ENCODE measurements at places on chromosomes 11 and 22.

- peaks cover 76% of the 10 kb centered on the region for H3K36me3 ChIP-seq
- DNase-seq = no peak
- H3K27ac ChIP-seq = peak overlapping the region; percentile 17
- H3K4me1 ChIP-seq = peaks cover 70% of the 10 kb centered on the region
- H3K4me3 ChIP-seq = peak overlapping the region; percentile 50
- no peaks in the 10 kb centered on the region for H3K27me3 ChIP-seq
Observed at GRCh38 chr11:117072517-117073461, 25.4 kb downstream of the SIK3 start.

GRCh38 chr11:79080551-79080950, 360.3 kb downstream of the TENM4 start:
- H3K4me1 ChIP-seq = no peaks in the 10 kb centered on the region
- H3K4me3 ChIP-seq = no peak overlapping the region
- H3K36me3 ChIP-seq = no peaks in the 10 kb centered on the region
- no peak overlapping the region for H3K27ac ChIP-seq

DNA sequence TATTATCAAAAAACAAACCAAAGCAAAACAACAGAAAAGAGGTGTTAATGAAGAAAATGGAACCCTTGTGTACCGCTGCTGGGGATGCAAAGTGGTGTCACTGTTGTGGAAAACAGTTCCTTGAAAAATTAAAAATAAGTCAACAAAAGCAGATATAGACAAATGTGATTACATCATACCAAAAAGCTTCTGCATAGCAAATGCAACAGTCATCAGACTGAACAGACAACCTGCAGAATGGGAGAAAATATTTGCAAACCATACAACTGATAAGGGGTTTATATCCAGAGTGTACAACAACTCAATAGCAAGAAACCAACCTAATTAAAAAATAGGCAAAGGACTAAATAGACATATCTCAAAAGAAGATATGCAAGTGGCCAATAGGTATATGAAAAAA, 22.9 kb upstream of the CARS1 start:
- no peak for DNase-seq
- H3K27ac ChIP-seq = no peak overlapping the region
- H3K4me1 ChIP-seq = no peaks in the 10 kb centered on the region
- no peak overlapping the region for H3K4me3 ChIP-seq

GRCh38 chr11:134995741-134996140, 583.7 kb upstream of the B3GAT1 start:
- DNase-seq = no peak
- H3K27ac ChIP-seq = no peak overlapping the region
- H3K27me3 ChIP-seq = peaks cover 55% of the 10 kb centered on the region
- no peaks in the 10 kb centered on the region for H3K36me3 ChIP-seq

DNA sequence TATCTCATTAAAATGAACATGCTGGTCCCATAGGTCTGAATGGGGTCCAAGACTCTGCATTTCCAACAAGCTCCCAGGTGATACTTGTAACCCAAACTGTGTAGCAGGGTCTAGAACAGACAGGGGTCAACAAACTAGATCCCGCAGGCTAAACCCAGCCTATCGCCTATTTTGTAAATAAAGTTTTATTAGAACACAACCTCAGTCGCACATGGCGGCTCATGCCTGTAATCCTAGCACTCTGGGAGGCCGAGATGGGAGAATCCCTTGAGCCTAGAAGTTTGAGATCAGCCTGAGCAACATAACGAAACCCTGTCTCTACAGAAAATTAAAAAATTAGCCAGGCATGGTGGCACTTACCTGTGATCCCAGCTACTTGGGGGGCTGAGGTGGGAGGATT, 42.3 kb upstream of the HMGXB4 start:
- H3K4me3 ChIP-seq = no peak overlapping the region
- H3K36me3 ChIP-seq = no peaks in the 10 kb centered on the region
- H3K4me1 ChIP-seq = no peaks in the 10 kb centered on the region
- no peak overlapping the region for H3K27ac ChIP-seq
- no peak for DNase-seq

- no peaks in the 10 kb centered on the region for H3K4me1 ChIP-seq
- H3K36me3 ChIP-seq = no peaks in the 10 kb centered on the region
- no peak overlapping the region for H3K4me3 ChIP-seq
- H3K27me3 ChIP-seq = peaks cover 9% of the 10 kb centered on the region
- H3K27ac ChIP-seq = no peak overlapping the region
Observed at GRCh38 chr11:27398400-27398770, 35.4 kb upstream of the CCDC34 start.

GRCh38 chr11:9775398-9775779, 111.5 kb downstream of the SWAP70 start:
- H3K36me3 ChIP-seq = no peaks in the 10 kb centered on the region
- no peaks in the 10 kb centered on the region for H3K27me3 ChIP-seq
- no peak overlapping the region for H3K27ac ChIP-seq
- H3K4me3 ChIP-seq = no peak overlapping the region
- no peak for DNase-seq

DNA sequence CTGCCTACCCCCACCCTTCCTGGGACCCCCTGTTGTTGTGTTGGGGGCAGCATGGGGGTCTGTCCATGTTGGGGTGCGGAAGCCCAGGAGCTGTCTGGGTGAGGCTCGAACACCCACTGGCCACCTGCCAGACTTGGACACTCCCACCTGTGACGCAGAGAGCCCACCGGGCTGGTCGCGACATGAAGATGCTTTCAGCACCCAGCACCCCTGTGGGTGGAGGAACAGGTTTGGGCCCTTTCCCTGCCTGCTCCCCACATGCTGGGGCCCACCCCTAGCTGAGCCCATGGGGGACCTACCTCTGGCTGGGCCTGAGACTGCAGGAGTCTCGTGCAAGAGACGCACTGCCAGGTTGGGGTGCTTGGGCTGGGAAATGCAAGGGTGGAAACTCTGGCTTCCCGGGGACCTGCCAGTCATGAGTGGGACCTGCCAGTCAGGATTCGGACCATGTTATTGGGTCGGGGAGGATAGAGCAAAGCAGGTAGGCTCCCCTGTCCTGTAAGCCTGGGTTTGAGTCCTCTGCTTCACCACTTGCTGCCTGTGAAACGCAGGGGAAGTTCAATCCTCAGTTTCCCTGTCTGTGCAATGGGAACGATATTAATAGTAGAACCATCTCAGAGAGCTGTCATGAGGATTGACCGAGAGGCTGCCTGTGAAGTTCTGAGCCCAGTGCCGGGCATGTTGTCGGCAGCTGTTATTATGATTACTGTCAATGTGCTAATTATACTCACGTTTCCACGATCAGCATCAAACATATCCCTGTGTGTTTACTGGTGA, 24.1 kb downstream of the KIAA1671 start:
- DNase-seq = no peak
- no peaks in the 10 kb centered on the region for H3K4me1 ChIP-seq
- no peak overlapping the region for H3K4me3 ChIP-seq
- H3K36me3 ChIP-seq = no peaks in the 10 kb centered on the region
- H3K27me3 ChIP-seq = no peaks in the 10 kb centered on the region

DNA sequence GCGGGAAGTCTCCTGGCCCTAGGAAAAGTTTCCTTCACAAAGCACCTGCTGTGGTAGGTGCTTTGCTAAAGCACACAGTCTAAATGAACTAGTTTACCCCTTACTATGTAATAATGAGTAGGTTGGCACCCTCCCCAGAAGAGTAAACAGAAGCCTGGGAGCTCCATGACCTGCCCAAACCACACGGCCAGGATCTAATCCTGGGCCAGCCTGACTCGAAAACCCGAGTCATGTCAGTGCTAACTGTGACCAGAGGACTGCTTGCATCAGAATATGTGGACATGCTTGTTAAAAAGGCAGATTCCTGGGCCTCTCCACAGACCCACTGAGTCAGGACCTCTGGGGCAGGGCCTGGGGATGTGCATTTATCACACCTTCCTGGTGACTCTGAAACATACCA, 67.7 kb downstream of the PANX1 start:
- DNase-seq = no peak
- H3K27ac ChIP-seq = no peak overlapping the region
- H3K36me3 ChIP-seq = no peaks in the 10 kb centered on the region
- no peaks in the 10 kb centered on the region for H3K27me3 ChIP-seq

DNA sequence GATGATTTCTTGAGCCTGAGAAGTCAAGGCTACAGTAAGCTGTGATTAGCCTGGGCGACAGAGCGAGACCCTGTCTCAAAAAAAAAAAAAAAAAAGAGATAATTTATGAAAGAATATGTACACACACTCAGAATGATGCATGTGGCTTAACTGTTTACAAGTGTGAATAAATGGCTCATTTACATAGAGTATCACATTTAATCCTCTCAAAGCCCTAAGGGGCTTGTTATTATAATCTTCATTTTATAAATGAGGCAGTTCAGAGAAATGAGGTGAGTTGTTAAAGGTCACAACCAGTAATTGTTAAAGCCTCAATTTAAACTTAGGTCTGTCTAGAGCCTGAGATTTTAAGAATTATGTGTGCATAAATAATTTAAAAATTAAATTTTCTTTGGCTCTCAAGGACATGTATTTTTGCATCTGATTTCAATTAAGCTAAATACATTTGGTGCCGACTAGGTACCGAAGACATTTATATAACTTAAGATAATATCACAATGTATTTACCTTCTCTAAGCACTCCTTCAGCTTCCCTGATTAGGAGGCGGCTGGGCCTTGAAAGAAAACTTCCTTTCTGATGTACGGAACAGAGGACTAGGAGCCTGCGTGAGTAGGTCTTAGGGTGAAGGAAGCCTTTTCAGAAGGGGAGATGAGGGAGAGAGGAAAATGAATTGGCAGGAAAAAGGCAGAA, 28.5 kb upstream of the DDX6 start:
- no peaks in the 10 kb centered on the region for H3K4me1 ChIP-seq
- H3K4me3 ChIP-seq = no peak overlapping the region
- no peaks in the 10 kb centered on the region for H3K36me3 ChIP-seq
- H3K27me3 ChIP-seq = no peaks in the 10 kb centered on the region
- no peak overlapping the region for H3K27ac ChIP-seq

- H3K4me3 ChIP-seq = no peak overlapping the region
- no peaks in the 10 kb centered on the region for H3K36me3 ChIP-seq
- peaks cover 43% of the 10 kb centered on the region for H3K27me3 ChIP-seq
- H3K4me1 ChIP-seq = no peaks in the 10 kb centered on the region
- DNase-seq = no peak
- H3K27ac ChIP-seq = no peak overlapping the region
Observed at GRCh38 chr11:119912229-119912628, 183.2 kb upstream of the NECTIN1 start.

- H3K27ac ChIP-seq = no peak overlapping the region
- no peak for DNase-seq
- no peaks in the 10 kb centered on the region for H3K36me3 ChIP-seq
- no peak overlapping the region for H3K4me3 ChIP-seq
- peaks cover 23% of the 10 kb centered on the region for H3K27me3 ChIP-seq
- peaks cover under 1% of the 10 kb centered on the region for H3K4me1 ChIP-seq
Observed at GRCh38 chr22:29400576-29400975, 12.2 kb upstream of the AP1B1 start.

GRCh38 chr22:43346521-43346929, 3.4 kb upstream of the SCUBE1 start:
- peaks cover 89% of the 10 kb centered on the region for H3K27me3 ChIP-seq
- peak; percentile 65 for DNase-seq
- peaks cover 8% of the 10 kb centered on the region for H3K4me1 ChIP-seq
- no peak overlapping the region for H3K4me3 ChIP-seq
- no peak overlapping the region for H3K27ac ChIP-seq

DNA sequence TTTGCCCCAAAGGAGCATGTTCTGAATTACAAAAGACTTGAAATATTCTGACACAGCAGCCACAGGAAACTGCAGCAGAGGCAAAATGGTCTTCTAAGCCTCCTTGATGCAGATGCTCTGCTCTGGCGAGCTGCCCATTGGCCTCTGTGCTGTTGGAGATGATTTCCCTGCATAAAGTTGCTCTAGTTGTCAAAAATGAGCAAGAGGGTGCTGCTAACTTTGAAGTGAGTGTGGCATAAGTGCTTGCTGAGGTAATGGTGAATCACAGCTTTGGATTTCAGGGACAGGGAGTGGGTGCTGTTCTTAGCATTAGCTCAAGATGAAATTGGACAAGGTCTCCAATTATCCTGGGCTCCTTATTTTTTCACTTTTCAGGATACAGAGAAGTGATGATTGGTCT, 435.4 kb downstream of the TMEM135 start:
- no peak overlapping the region for H3K4me3 ChIP-seq
- no peaks in the 10 kb centered on the region for H3K27me3 ChIP-seq
- H3K4me1 ChIP-seq = no peaks in the 10 kb centered on the region

DNA sequence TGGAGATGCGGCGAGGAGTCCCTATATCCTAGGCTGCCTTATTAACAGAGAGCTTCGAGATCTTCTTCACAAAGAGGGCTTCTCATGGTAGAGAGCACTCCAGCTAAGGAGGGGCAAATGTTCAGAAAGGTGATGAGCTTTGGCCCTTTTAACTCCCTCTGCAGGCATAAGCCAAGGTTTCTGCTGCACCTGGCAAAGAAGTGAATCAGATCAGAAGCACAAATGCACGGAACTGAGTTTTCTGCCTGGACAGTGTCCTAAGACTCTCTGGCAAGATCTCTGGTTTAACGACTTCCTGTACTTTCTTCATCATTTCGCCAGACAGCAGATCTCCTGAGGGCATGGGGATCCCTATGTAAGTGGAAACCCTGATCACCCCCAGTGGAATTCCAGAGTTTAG, 37.2 kb downstream of the POU2AF3 start:
- H3K27ac ChIP-seq = no peak overlapping the region
- peaks cover 46% of the 10 kb centered on the region for H3K27me3 ChIP-seq
- no peaks in the 10 kb centered on the region for H3K36me3 ChIP-seq
- no peak overlapping the region for H3K4me3 ChIP-seq
- DNase-seq = no peak

Measured in effector memory CD8-positive, alpha-beta T cell (primary cell).